Breast epithelium (tissue), 4 donors: ENCODE measurements at places on chromosomes 6 and 20. TPM values are rescaled to one million over a fixed set of nuclear protein-coding genes. Genes with fewer than 3 reads are reported as not detected.
A peak's percentile ranks its signal among the peaks of the same experiment; 100 is the strongest.

The C6orf58 gene
- total RNA-seq = 0.66 TPM

The TMC2 gene
- total RNA-seq = 0.15 TPM

The HLA-DRB1 gene
- 44.2 TPM for total RNA-seq

The UST gene
- 28.8 TPM for total RNA-seq

The OPRM1 gene
- total RNA-seq = not detected

The CCN5 gene
- 16.1 TPM for total RNA-seq

The C20orf202 gene
- total RNA-seq = 0.33 TPM

The ADAT2 gene
- total RNA-seq = 6.9 TPM

- no peak for DNase-seq
Measured at GRCh38 chr6:140437619-140438345, 1063.3 kb upstream of the CITED2 start.

- DNase-seq = no peak
Measured at GRCh38 chr6:107398001-107398400, 61.4 kb downstream of the PDSS2 start.

- no peak for DNase-seq
Measured at GRCh38 chr6:89024456-89024855, 56.1 kb upstream of the PNRC1 start.

GRCh38 chr6:57162028-57162427 is 10.1 kb upstream of the BAG2 start:
- DNase-seq = no peak

- DNase-seq = no peak
Measured at GRCh38 chr6:132614554-132614953, 9.5 kb downstream of the TAAR2 start.

GRCh38 chr6:148693882-148694484 is 52.8 kb upstream of the UST start:
- no peak for DNase-seq

DNA sequence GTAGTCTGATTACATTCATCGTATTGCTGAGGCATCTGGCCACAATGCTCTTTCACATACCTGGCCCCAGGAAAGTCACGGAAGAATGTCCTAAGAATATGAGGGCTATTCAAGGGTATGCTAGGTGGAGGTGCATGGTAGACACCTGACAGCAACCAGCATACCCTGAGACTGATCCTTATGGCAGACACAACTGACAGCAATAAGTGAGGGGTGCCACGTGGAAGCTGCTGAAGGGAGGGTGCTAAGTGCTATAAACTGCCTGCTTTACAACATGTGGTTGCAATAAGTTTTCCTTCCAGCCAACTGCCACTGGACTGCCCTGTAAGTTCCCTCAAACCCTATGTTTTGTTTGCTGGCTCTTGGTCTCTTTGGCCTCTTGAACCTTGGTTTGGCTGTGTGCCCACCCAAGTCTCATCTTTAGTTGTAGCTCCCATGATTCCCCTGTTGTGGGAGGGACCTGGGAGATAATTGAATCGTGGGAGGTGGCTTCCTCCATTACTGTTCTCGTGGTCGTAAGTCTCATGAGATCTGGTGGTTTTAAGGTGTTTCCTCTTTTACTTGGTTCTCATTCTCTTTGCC is 201.3 kb upstream of the MOCS1 start:
- no peak for DNase-seq

DNA sequence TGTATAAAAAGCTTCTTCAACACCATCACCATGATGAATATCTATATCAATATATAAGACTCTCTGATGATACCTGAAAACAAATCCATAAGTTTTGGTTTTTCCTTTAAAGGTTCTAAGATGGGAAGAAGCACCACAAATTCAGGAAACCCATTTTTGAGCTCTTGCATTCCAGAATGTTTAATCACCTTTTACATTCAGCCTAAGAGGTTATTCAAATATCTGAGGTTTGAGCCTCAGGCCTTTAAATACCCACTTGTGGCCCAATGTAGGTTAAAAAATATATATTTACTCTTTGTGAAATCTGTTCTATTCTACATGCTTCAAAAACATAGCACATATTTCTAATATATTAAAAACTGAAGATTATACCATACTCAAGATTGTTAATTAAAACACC is 17.6 kb downstream of the HDAC2 start:
- no peak for DNase-seq

- no peak for DNase-seq
Measured at GRCh38 chr6:3305831-3306230, 47.1 kb downstream of the PSMG4 start.

DNA sequence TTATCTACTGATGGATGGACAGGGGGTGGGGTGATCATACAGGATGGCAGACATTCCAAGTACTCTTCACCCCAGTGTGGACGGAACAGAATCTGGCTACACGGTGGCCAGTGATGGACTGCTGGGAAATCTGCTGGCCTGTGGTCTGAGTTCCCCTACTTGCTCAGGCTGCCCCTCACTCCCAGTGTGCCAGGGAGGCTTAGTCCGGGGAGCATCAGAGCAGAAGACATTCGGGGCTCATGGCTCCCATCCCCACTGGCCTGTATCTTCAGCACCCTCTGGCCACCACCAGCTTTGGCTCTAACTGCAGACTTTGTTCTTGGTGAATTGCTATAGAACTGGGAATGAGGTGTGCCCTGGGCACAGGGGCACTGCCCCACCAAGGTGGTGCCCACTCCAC is 15.3 kb downstream of the TLDC2 start:
- no peak for DNase-seq

GRCh38 chr6:155154158-155154830 is 109.5 kb upstream of the CLDN20 start:
- no peak for DNase-seq

- DNase-seq = no peak
Measured at GRCh38 chr20:10430704-10431103, 3.3 kb downstream of the MKKS start.

- DNase-seq = no peak
Measured at GRCh38 chr20:8043687-8044282, 24.2 kb upstream of the TMX4 start.

DNA sequence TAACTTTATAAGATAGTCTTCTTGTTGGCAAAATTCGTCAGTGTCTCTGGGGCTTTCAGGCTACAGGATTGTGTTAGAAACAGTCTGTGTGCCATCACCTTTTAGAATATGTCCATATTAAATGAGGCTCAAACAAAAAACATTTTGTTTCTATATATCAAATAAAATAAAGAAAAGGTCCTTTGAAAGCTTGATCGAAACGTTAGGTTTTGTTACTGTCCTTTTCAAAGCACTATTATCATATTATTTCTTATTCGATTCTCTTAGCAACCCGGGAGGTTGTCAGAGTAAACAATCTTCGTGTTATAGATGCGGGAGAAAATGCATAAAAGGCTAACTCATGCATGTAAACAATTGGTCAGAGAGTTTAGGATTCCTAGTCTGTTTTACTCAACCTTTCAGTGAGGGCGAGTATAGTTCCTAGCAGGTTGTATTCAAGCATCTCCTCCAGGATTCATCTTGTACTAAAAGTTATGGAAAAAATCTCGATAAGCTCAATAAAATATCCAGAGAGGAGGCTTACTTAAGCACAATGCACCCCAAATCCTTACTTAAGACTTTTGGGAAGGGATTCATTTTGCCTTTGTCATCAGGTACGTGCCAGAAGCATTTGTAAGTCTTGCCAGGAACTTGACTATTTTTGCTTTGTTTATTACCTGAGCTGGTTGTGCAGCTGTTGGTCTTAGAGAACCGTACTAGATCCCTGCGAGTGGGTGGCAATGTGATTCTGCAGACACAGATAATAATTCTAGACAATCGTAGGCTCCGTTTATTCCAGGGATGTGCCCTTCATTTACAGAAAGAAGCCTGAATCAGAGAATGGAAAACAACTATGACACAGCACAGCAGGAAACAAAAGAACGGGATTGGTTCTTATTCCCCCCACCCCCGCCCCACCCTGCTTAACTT is 159.6 kb upstream of the ZNF217 start:
- DNase-seq = no peak

DNA sequence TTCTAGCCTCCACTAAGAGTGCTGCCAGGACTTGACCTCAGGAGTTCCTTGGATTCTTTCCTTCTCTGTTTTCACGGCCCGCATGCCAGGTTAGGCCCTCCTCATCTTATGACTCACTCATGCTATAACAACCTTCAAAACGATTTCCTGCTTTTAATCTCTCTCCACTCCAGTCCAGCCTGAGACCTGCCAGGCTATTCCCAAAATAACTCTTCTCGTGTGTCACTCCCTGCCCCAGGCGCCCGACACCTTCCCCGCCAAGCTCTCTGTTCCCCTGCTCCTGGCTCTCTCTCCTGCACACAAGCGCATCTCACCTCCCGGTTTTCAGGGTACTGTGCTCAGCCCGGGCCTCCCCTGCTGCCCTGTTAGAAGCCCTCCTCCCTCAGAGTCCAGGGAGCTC is 64.1 kb upstream of the RPS6KA2 start:
- DNase-seq = peak; percentile 23

GRCh38 chr6:165767228-165767627 is 104.2 kb upstream of the PDE10A start:
- DNase-seq = no peak

- DNase-seq = no peak
Measured at GRCh38 chr6:118523216-118523615, 24.9 kb upstream of the PLN start.

DNA sequence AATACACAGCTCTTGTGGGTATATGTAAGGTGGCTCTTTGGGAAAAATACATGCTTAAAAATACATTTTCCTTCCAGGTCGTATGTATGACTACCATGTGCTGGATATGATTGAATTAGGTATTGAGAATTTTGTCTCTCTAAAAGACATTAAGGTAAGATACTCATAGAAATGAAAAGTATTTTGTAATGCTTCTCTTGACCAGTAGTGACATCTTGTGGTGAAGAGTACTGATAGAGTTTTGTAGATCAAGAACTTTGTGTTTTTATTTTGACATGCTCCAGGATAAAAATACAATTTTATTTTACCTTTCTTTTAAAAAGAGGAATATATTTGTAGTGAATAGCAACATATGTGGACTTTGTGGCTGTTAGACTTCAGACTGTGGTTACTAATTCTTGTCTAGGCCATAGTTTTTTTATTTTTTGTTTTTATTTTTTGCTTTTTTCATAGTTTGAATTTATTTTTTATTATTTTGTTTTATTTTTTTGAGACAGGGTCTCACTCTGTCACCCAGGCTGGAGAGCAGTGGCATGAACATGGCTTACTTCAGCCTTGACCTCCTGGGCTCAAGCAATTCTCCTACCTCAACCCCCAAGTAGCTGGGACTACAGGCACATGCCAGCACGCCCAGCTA is 17.9 kb downstream of the RPF2 start:
- no peak for DNase-seq

DNA sequence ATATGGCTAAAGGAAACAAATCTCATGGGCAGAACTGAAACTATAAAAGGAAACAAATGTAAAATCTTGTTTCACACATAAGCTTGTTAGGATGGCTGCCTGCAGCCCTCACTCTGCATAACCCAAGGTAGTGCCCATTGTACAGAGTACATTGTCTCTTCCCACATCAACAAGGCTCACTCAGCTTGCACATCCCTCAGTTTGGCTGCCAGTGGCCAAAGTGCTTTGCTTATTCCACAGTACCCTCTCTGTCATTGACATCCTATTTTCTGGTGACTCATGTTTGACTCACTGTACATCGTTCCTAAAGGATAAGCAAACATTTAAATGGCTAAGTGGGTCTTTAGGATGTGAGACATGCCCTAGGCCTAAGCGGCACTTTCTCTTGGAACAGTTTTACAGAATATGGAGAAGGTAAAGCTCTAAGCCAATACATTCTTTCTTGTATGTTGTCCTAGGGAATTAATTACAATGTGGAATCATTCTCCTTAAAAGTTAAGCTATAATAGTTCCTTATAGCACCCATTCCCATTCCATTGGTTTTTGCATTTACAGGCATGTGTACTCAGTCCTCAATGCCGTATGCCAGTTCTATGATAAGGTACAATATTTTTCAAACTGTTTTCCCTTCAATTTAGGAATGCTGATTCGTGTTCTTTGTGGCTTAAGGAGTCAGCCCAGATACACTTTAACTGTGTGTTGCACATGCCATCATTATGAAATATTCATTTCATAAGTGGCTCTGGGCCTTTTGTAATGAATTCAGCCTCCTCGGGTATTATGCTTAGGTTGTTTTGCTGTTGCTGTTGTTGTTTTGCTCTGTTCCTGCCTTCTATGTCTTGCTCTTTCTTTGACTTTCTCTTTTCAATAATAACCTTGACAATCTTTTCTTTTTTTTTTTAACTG is 5.5 kb downstream of the ANKEF1 start:
- DNase-seq = no peak

DNA sequence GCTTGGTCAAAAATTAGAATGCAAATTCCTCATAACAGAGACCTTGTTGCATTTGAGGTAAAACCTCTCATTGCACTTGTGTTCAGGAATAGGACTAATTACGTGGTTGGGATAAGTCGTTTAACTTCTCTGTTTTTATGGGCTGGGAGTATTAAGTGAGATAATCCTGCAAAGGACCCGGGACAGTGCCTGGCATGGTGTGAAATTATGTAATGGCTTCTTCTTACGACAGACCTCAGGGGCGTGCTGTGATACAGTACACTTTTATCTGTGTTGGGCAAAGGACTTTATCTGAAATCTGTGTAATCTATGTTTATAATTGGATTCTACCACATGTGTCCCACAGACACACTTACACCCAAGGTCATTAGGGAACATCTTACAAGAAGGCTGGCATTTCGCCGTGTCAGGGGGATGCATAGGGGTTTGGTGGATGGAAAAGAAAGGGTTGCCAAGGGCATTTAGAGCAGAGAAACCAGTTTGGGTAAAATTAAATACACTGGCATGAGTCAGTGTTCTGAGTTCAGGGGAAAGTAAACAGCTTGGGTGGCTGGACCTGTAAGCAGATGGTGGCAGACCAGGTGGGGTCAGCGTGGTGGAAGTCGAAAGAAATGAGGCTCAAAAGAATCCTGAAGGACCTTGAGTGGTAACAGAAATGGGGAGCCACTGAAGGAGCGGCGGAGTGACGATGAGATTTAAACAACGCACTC is 17.2 kb upstream of the RTF2 start:
- no peak for DNase-seq

DNA sequence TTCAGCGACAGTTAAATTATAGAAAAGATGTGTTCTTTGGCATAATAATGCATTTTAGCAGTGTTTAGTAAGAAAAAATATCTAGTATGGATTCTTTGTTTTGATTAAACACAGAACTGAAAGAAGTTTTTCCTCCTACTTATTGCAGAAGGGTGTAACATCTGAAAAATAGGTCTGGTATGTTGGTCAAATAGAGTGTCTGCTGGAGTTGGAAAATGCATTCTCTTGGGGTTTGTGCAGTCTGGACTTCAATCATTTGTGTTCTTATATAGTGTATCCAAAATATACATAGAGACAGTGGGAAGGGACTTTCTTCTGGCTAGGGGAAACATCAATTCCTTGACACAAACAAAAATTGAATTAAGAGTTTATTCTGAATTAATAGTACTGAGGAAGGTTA is 132.4 kb upstream of the MAN1A1 start:
- DNase-seq = no peak

- no peak for DNase-seq
Measured at GRCh38 chr20:39549733-39550132, 587.6 kb downstream of the DHX35 start.

GRCh38 chr20:417801-418342 is 9.8 kb downstream of the RBCK1 start:
- DNase-seq = no peak

GRCh38 chr6:124825564-124825963 is 136.7 kb upstream of the RNF217 start:
- DNase-seq = no peak
